ENCODE measurements at places on chromosomes 7 and 10.

DNA sequence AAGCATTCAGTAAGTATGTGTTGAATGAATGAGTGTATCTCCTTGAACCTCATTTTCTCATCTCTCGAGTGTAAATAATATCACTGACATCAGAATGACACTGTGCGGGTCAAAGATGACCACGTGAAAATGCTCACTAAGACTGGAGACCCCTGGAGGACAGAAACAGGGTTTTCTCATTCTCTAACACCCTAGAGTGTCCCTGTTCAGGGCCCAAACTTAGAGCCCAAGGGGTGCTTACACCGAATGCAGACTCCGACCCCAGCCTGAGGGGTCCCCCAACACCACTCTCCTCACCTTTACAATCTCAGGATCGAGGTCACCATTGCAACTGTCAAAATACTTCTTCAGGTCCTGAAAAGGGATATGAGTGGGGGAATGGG, 1.4 kb downstream of the CDK5 start:
- no peak for DNase-seq

DNA sequence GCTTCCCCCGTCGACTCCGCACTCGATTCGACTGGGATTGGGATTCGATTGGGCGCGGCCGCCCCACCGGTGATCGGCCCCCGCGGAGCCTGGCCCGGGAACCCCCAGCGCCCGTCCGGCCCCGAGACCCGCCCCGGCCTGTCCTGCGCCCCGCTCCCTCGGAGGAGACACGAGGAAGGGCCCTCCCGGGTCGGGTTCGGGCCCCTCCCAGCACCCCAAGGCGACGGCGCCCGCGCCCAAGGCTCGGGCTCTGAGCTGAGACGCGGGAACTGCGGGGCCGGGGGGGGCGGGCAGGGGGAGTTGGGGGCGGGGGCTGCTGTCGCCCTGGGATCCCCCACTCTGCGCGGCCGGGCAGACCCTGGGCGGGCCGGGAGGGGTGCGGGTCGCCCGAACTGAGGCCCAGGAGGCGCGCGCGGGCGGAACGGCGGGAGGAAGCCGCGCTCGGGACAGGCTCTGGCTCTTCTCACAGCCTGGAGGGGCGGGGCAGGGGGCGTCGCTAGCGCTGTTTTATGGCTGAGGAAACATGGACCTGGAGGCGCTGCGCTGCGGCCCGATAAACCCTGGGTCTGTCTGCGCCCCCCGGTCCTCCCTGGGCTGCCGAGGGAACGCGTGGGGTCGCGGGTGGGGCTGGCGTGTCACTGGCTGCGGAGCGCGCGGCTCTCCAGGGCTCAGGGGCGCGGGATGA, 1.7 kb upstream of the NKX6-2 start:
- DNase-seq, result no peak

- DNase-seq, result no peak
Observed at GRCh38 chr10:131576341-131577177, 265.0 kb upstream of the TCERG1L start.

- no peak for DNase-seq
Observed at GRCh38 chr10:132920101-132920925, 22.1 kb downstream of the CFAP46 start.

- no peak for DNase-seq
Observed at GRCh38 chr10:104329735-104330134, 8.5 kb downstream of the ITPRIP start.

DNA sequence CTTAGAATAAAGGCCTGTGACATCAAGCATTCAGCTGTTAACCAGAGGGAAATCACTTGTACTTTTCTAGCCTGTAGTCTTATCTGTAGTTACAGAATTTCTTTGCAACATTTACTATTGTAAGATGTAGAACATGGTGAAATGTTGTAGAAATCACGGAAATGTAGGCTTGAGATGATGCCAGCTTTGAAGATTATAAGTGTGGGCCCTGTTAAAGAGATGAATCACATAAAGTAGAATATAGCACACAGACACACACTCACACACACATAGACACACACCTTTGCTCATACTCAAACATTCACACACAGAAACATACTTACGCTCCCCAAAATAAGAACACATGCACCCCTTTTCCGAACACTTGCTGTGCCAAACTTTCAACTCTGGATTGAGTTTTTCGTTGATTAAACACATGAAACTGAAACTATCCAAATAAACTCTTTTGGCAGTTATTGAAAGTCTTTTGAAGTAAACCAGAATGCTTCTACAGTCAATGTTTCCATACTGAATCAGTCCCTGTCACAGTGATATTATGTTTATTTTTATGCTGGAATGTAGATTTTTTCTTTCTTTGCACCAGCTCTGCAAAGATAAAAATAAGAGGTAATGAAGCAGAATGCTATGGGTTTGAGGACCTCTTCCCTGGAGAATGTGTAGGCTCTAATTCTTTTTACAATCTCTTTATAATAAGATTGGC, 230.3 kb upstream of the MEOX2 start:
- no peak for DNase-seq

DNA sequence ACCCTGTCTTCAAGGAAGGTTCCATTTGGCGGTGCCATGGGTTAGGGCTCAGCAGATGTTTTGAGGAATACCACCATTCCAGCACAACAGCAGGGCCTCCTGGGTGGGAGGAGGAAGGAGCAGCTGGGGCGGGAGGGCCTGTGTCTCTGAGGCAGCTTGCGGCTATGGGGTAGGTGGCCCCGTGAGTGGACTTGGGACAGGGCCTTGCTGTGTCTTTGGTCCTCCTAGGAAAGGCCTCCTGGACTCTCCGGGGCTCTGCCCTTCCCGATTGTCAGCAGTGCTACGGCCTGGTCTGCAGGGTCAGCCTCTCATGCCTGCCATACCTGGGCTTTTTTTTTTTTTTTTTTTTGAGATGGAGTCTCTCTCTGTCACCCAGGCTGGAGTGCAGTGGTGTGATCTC, 96.7 kb downstream of the PAXIP1 start:
- DNase-seq, result no peak

DNA sequence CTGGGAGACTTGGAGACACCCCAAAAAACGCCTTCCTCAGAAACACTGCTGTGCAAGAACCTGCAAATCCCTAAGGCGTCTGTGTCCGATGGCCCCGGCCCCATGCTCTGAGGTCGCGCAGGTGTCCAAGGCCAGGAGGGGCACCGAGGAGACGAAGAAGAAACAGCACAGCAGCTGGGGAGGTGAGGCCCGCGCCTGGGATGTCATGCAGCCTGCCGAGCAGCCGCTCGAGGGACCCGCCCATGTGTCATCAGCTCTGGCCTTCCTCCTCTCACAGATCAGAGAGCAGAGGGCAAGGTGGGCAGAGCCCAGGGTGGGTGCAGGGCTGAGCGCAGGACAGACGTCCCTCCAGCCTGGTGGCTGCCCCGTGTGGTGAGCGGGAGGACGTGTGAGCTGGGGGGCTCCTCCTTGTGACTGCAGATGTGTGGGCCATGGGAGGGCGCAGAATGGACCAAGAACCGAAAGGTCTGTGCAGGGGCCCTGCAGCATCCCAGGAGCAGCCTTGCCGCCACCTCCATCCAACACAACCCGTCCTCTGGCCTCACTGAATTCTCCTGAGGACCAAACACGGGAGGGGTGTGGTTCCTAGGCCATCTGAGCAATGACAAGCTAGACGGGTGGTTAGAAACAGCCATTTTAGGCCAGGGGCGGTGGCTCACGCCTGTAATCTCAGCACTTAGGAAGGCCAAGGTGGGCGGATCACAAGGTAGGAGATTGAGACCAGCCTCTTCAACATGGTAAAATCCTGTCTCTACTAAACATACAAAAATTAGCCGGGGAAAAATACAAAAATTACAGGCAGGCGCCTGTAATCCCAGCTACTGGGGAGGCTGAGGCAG, 13.1 kb upstream of the GPER1 start:
- no peak for DNase-seq

DNA sequence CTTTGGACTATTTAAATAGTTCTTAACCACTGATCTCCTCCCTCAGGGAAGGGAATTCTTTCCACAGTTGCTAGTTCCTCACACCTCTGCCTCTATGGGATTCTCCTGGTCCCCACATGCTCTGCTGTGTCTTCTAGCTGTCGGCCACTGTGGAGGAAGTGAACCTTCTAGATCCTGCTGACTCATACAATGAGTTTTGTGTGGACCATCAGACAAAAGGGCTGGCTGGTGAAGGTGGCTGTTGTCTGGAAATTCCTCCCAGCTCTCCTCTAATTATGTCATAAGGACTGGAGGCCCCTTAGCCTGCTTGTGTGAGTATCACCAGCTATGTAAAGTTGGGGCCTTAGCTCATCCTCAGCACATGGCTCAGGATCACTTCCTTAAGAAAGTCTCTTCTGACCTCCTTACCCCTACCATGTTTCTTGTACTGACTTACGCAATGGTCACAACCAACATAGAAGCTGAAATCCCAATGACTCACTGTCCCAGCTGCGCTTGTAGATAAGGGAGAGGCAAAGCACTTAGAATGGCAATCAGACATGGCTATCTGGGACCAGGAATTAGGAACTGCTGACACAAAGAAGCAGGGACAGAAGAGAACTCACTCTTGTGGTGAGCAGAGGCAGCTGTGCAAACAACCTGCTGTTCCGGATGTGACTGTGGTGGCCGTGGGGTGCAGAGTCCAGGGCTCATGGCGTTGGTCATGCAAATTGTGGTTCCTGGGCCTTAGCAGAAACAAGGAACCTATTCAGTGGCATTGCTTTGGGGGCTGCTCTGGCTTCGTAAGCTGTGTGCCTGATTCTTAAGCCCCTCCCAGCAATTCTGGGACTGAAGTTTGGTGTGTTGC, 2.5 kb upstream of the MACC1 start:
- DNase-seq, result no peak

DNA sequence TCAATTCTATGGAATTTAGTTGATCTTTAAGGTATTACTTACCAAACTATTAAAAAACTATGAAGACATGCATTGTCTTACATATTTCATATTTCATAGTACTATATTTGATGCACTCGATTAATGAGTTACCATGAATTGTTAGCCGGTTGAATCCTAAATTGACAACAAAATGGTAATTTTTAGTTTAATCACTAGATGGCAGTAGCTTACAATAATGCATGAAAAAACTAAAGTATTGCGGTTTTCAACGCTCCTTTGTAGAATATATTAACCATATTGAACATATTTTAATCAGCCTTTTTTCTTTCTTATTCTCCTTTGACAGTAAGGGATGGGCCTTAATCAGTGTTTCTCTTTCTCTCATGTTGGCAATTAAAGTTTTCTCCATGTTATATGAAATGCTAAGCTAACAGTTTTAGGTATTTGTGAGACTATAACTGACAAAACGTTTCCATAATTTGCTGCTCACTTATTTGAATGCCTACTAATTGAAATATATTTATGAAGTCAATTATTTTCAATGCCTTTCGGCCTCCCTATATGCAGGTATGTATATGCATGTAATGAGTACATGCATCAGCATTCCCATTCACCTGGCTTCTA, 48.5 kb upstream of the ARL4A start:
- DNase-seq, result no peak

DNA sequence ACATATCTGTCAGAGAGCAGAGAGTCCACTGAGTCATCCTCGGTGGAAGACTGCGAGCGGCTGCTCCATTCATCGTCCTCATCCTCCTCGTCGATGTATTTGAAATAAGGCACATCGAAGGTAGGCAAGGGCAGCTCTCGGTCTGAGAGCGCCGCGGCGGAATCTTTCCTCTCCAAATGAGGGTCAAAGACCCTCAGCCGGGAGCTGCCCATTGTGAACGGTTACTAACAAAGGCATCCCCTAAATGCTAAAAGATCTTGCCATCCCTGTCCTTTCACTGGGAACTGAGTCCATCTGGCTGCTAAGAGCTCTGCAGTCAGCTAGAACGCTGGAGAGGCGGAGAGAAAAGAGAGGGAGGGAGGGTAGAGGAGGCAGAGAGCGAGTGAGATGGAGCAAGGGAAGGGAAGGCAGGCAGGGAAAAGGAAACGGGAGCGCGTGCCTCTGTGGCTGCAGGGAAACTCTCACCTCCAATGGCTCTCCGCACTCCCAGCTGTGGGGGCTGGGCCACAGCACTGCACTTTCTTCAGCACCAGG, 163.4 kb downstream of the RAPGEF5 start:
- peak; percentile 4 for DNase-seq

DNA sequence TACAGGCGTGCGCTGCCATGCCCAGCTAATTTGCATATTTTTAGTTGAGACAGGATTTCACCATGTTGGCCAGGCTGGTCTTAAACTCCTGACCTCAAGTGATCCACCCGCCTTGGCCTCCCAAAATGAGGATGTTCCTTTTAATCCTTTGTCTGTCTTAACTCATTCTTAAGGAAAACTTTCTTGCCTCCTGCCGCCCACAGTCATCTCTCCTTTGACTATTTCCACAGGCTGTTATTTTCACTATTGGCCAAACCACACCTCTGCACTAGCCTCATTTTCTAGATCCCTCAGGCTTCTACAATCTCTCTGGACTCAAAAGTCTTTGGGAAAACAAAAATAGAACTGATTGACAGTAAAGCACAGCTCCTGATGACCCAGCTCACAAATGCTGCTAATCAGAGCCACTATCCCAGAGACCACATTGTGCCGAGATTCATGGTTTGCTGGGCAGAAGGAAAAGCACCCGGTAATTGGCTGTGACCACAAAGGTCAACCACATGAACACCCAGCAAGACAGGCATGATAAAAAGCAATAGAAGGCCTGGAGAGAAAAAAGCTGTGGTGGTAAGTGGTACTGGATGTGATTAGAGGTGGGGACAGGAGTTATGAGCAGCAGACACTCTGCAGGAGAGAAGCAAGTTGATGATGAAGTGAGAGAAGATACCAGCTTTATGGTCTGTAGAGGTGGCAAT, 44.1 kb upstream of the ZNRF2 start:
- DNase-seq, result no peak

DNA sequence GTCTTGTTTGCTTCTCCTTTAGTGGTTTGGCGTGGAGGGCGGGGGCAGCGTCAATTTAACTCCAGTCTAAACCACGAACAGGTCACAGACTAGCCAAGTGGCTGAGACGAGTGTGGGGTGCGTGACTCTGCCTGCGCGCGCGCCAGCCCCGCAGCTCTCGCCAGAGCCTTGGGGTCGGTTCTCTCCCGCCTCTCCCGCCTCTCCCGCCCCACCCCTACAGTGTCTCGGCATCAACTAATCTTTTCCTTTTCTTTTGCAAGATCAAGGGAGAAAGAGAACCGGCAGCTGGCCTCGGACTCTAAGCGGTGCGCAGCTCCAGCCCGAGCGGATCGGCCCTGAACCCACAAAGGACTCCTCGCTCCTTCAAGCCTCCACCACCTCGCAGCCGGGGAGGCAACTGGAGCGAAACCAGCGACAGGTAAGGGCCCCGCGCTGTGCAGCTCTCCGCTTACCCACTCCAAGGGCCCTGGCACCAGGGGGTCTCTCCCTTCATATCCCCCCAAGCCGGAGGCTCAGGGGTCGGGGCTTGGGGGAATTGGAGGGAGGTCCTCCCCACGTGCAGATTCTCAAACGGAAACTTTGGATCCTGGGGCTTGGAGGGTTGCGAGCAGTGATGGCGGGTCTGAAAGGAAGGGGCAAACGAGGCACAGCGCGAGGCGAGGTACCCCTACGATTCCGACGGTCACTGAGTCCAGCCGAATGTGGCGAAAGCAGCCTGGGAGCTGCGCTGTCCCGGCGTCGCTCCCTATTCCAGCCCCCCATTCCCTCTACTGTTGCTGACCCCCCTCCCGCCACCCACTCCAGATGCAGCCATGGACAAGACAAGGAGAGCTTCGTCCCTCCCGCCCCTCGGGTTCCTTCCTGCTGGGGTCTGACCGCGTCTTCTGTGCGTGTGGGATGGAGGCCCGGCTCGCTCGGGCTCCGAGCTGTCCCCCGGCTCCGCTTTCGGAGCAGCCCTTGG, 829 bp downstream of the CHRM2 start:
- no peak for DNase-seq
